ENCODE measurements at places on chromosomes 5 and 9.

DNA sequence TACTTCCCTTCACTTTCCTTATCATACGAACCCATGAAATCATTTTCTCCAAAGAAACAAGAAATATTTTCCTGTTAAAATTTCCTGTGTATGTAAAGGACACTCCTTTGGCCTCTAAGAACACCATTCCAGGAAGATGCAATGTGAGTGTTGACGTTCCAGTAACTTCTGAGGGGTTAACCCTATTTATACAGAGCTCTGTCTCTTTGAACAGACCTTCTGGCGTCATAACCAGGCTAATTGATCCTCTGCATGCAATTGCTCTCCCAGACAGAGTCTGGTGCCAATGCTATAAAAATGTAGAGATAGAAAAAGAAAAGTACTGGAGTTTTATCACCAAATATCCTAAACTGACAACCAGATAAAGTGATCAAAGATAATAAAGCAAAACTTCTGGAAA lies 218.5 kb downstream of the TLE1 start:
- no peak for ATAC-seq

DNA sequence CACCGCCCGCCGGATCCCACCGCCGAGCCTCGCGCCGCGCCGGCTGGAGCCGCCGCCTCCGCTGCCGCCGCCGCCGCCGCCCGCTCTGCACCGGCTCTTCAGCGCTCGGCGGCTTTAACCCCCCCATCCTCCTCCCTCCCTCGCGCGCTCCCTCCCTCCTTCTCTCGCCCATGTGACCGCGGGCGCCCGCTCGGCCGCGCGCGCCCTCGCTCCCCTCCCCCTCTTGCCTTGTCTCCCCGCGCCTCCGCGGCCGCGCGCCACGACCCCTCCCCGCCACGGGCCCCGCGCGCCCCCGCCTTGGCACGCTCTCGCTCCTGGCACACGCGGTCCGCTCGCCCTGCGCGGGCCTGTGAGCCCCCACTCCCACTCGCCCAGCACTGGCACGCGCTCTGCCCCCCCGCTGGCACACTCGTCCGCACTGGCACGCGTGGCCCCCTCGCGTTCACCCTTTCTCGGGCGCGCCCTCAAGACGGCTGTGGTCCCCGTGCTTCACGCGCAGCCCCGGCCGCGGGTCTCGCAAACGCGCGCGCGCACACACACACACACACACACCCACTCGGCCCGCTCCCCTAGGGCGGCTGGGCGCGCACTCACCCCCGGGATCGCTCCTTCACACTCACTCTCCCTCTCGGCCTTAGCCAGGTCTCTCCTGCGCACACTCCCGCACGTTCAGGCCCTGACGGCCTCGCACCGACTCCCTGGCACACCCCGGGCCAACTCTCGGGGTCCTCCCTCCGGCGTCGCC lies at the start of gene CNTFR:
Gene CNTFR (minus strand): TSS at position 89 of the 745 bp plus-strand sequence. CDS start 20,743 bp downstream, outside the sequence.
- ATAC-seq = no peak

DNA sequence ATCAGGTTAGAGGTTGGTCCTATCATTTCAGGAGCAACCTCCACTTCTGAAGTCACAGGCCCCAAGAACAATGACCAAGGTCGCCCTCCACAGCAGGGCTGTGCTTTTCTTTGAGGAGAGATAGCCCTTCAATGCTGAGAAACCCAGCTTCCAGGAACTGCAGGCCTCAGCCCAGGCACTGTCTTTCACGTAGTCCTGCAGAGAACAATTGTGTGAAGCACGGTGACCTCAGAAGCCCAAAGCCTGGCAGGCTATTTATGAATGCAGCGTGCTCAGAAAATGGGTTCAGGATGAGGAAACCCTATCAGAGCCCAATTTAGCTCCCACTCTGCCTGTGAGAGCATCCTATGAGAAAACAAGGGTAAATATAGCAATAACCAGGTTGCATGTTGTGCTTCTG lies 388.3 kb downstream of the PLK2 start:
- no peak for ATAC-seq

- ATAC-seq = peak; percentile 60
Measured at GRCh38 chr5:174793684-174794328, 69.4 kb downstream of the MSX2 start.

DNA sequence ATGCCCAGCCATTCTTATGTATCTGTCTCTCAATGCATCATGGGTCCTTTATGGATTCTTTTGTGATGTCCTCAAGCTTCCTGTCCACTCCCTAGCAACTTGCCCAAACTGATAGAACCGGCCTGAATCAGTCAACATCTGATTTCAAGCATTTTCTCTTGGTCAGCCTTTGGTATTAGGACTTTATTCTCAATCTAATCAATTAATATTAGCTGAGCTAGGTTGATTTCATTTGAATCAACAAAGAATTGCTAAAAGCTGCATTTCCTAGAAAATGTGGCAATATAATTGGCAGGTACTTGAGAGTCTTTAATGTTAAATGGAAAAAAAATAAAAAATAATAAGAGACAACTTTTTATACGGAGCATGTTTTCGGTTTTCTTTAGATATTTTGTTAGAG lies 121.8 kb downstream of the GHR start:
- ATAC-seq = no peak

GRCh38 chr9:103243553-103243952 lies 248.4 kb downstream of the CYLC2 start:
- no peak for ATAC-seq
